A549 treated with ZK216348 at 1 μM for 4 hours (cell line): ENCODE measurements at places on chromosomes 11 and 22. TPM values are rescaled to one million over a fixed set of nuclear protein-coding genes. Genes with fewer than 3 reads are reported as not detected.

The TTC28 gene
- total RNA-seq: 2.5 to 3.8 TPM (median 3.5 TPM) in 5 replicates

The ACR gene
- 0.19 to 0.54 TPM in 2 of 5 replicates, not detected in the others for total RNA-seq

The DNAJB7 gene
- not detected in 5 replicates for total RNA-seq

The TCF20 gene
- total RNA-seq: 11.2 to 16.1 TPM (median 13.4 TPM) in 5 replicates

The TCN1 gene
- total RNA-seq: 0.09 to 0.49 TPM in 2 of 5 replicates, not detected in the others

The GP1BB gene
- total RNA-seq: 0.47 to 2.0 TPM (median 1.5 TPM) in 5 replicates

The GSTT2B gene
- 0.21 to 0.40 TPM (median 0.21 TPM) in 3 of 5 replicates, not detected in the others for total RNA-seq

The DBX1 gene
- not detected in 5 replicates for total RNA-seq

The B4GALNT4 gene
- 11.3 to 21.7 TPM (median 14.1 TPM) in 5 replicates for total RNA-seq

The SSH3 gene
- 18.7 to 29.1 TPM (median 27.1 TPM) in 5 replicates for total RNA-seq

The ACRV1 gene
- not detected in 5 replicates for total RNA-seq

The OR52I1 gene
- not detected in 5 replicates for total RNA-seq
